Smooth muscle cell of the brain vasculature (primary cell): ENCODE measurements at places on chromosomes 13 and 19.

DNA sequence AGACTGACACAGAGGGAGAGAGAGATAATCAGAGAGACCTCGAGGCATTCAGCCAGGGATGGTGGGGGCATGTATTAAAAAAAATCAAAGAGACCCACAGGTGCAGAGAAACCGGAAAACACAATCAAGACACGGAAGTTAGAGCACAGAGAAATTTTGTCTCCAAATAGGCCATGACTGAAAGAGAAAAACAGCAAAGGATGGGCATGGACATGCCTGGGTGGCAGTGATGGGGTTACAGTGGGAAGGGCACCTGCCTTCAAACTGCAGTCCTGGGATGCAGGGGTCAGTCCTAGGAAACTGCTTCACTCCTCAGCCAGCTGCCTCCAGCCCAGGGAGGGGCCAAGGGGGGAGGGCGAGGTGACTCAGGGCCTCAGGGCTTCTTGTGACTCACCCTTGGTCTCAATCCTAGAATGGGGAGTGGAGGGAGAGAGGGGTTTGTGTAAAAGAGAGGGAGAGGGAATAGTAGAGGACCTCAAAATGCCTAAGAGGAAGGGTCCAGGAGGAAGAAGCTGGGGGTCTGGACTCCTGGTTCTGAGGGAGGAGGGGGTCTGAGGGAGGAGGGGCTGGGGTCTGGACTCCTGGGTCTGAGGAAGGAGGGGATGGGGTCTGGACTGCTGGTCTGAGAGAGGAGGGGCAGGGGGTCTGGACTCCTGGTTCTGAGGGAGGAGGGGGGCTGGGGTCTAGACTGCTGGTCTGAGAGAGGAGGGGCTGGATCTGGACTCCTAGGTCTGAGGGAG is 3.6 kb upstream of the KCNN4 start:
- no peak for DNase-seq

GRCh38 chr13:71278512-71278911 is 588.5 kb downstream of the DACH1 start:
- DNase-seq, result no peak

GRCh38 chr19:7521551-7522071 is 813 bp upstream of the MCOLN1 start:
- no peak for DNase-seq

DNA sequence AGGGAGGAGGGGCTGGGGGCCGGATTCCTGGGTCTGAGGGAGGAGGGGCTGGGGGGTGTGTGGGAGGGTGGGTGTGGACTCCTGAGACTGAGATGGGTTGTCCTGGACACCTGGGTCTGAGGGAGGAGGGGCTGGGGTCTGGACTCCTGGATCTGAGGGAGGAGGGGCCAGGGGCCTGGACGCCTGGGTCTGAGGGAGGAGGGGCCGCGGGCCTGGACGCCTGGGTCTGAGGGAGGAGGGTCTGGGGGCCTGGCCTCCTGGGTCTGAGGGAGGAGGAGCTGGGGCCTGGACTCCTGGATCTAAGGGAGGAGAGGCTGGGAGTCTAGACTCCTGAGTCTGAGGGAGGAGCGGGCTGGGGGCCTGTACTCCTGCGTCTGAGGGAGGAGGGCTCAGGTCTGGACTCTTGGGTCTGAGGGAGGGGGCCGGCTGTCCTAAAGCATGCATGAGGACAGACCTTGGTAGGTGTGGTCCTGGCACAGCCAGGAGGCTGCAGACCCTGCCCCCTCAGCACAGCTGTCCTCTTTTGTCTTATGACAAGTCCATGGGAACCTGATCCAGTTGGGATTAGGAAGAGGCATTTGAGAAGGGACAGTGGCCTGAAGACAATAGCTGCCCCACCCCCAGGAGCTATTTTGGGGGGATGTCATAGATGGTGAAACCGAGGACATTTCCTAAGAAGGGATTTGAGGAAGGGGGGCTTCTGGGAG is 1.3 kb downstream of the TNNT1 start:
- no peak for DNase-seq

DNA sequence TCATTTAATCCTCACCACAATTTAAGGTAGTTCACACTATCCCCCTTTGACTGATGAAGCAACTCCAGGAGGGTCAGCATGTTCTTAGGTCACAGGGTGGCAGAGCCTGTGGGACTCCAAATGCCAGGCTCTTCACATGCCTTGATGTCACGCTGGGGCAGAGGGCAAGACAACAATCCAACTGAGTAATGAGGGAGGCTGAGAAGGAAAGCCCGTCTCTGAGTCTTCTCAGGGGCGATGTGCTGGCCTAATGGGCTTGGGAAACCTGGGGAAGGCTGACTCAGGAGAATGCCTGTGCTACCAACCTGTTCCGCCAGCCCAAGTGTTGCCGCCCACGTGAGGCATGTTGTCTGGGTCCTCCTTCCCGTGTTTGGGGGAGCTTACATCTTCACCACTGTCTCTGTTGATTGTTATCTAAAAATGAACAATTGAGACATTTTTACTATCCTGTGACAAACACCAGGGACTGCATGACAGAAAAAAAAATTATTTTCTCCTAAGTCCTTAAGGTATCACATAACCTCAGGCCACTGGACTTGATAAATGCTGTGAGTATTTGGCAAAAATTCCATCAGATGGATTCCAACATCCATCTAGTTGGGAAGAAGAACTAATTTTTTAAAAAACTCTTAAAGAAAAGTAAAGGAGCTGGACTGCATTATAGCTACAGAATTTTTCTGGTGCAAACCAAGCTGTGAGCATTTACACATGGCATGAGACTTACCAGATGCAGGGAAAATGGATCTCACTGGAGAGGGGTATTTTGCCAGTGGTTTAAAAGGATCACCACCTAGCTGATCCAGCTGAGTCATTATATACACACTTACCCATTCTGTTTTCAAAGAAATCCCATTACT is 157.5 kb downstream of the RGCC start:
- DNase-seq, result no peak

DNA sequence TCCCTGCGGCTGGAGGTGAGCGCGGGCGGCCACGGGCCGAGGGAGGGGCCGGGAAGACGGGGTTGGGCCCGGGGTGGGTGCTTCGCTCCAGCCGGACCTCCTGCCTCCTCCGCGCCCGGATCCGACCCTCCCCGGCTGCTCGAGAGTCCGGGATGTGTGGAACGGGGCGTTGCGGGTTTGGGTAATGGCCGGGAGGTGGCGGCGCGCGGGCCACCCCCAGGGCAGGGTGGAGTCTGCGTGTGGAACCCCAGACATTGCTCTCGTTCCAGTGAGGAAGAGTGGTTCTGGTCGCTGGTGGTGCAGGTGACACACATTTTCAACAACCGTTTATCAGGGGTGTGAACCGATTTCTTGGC is 38.8 kb downstream of the ARHGEF7 start:
- no peak for DNase-seq

- DNase-seq, result no peak
These were observed 83.3 kb upstream of the TNFSF11 start for GRCh38 chr13:42490676-42491075.

- DNase-seq, result no peak
These were observed 5.6 kb downstream of the LILRB4 start for GRCh38 chr19:54668353-54668752.
